ENCODE measurements at places on chromosomes 3 and 15. TPM values are rescaled to one million over a fixed set of nuclear protein-coding genes. Genes with fewer than 3 reads are reported as not detected.

The IL17RD gene
- 60.5 TPM for polyA plus RNA-seq

The BNIP2 gene
- 63.8 TPM for polyA plus RNA-seq

The RAD51 gene
- polyA plus RNA-seq = 10.4 TPM

The ACAP2 gene
- 32.0 TPM for polyA plus RNA-seq

The GOLGA8R gene
- 4.6 TPM for polyA plus RNA-seq

The C3orf49 gene
- polyA plus RNA-seq = 0.68 TPM

The CIDEC gene
- polyA plus RNA-seq = 0.17 TPM

The ZXDC gene
- polyA plus RNA-seq = 34.7 TPM

The MRPS22 gene
- 59.4 TPM for polyA plus RNA-seq

The RYR3 gene
- polyA plus RNA-seq = 6.8 TPM

The SLC27A2 gene
- polyA plus RNA-seq = 59.3 TPM
